Mesenteric fat pad (tissue), 1 donor: ENCODE measurements at places on chromosomes 2 and 18.

GRCh38 chr18:36496022-36496421, 198.5 kb downstream of the FHOD3 start:
- no peak for DNase-seq

DNA sequence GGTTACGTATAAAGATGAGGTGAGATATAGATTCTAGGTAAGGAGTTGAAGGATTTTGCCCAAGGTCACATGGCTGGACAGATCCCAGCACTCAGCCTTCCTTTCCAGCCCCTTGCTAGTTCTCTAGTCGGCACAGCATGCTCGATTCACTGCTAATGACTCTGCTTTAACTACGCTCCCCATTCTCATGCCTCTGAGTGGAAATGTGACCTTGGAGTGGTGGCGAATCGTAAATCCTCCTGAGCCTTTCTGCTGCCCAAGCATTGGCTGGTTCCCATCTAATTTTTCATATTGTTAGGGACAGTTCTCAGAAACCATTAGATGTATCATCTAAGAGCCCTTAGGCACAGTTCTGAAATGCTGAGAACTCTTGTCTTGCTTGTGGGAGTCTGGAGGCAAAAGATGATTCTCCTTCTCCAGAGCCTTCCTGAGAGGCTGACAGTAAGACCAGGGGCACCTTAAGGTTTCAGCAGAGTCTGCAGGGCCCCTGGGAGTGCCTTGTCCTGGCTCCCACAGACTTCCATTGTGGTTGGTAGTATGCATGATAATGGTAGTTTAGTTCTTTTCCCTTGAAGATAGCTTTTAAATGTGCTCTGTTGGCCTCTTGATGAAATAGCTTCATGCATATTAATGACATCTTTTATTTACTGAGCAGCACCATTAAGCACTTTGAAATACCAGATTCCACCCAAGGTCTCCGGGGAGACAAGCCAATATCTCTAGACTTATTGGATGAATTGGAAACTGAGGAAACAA, 377.8 kb upstream of the SLC14A2 start:
- no peak for DNase-seq

- DNase-seq, result no peak
Measured at GRCh38 chr2:207432453-207432852, 97.3 kb upstream of the CREB1 start.

DNA sequence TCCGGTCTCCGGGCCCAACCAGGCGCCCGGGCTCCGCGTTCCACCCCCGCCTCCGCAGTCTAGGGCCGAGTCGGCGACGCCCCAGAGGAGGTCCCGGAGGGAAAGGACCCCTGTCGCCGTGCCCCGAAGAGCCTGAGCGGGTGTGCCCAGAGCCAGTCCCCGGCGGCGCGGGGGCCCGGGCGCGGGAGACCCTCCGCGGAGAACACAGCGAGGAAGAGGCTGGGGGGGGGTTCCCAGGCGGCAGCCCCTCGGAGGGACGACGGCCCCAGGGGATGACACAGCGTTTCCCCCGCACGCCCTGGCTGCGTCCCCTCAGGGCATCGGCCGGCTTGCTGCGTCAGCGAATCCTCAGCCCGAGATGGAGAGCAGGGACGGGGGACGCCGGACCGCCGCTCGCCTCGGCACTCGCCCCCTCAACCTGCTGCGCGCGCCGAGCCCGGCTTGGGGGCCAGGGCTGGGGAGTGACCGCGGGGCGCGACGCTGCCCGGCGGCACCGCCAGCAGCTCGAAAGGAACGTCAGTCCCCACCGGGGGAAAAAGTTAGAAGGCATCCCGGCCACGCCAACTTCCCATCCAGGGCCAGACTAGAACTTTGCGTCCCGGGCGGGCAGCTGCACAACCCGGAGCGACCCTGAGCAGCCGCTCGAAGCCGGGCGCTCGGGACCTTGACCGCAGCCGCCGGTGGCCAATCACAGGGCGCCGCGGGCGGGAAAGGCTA, 711 bp downstream of the SFXN5 start:
- peak; percentile 91 for DNase-seq

- DNase-seq, result no peak
Measured at GRCh38 chr2:220847589-220847988, 724.5 kb downstream of the EPHA4 start.

- DNase-seq, result no peak
Measured at GRCh38 chr2:196743165-196743564, 56.3 kb downstream of the GTF3C3 start.

DNA sequence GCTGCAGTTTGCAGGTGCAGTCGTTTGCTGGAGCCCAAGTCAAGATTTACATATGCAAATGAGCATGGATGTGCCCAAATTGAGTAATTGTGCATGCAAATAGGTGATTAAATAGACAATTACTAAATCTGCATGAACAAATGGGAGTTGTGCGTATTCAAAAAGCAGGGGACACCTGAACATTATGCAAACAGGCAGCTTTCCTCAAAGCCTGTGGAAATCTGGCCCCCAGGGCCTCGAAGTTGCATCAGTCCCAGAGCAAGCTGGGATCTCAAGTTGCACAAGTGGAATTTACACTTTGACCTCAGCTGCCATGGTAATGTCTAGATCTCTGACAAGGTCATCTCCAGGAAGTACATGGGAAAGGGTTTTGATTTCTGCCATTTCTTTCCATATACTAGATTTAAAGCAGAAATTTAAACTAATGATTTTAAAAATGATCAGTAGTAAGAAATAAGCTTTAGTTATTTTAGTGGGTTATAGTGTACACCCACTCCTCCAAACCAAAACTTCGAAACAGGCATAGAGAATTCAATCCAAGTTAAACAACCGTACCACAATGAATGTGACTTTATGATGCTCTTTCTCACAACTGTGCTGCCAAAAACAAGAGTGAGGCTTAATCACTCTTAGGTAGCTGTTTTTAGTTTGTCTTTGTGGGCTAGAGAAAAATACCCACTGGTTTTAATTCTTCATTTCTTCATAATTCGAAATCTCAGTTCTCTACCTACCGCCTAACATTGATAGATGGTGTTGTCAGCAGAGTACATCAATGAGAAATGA, 110.7 kb downstream of the RND3 start:
- DNase-seq, result no peak

DNA sequence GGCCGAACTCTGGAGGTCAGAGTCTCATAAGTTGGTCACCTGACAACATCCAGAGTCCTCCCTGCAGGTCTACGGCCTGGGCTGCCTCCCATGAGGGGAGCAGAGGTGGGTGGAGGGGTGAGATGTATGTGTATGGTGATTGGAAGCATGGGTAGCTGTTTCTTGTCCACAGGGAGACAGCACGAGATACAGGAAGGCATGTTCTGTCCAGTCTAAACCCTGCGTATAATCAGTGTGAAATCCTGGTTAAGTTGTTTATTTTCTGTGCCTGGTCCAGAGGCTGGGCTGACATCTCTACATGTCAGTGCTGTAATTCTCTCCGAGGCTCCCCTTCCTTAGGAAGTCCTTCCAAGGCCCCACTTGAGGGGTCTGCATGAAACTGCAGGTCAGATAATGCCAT, 8.9 kb downstream of the TOGARAM2 start:
- DNase-seq, result no peak

GRCh38 chr2:71896385-71897136, 251.1 kb downstream of the CYP26B1 start:
- DNase-seq, result peak; percentile 59

DNA sequence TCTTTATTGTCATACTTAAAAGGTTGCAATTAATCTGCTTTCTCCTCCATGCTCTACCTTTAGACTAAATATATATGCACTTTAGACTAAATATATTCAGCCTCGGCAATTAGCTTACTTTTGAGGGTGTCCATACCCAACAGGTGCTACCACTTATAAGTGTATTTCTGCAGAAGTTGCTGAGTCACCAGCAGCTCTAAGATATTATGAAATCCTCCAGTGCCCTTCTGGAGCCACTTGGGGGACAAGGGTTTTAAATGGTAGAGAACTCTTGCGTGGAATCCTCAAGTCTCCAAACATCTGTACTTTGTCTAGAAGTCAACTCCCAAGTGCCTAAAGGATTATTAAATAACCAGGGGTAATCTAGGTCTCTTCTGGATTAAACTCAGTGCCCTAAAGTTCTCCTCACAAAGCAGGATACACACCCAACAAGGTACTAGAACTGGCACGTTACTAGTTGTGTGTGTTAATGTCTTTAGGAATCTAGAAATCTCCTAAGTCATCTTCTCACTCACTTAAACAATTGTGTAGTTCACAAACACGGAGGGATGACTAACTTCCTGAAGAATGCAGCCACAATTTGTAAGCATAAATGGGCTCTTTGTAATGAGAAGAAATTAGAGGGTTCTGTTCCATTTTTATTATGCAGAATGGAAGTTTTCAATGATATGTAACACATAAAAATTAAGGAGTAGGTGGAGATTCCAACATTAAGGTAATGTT, 159.7 kb downstream of the CD226 start:
- no peak for DNase-seq

DNA sequence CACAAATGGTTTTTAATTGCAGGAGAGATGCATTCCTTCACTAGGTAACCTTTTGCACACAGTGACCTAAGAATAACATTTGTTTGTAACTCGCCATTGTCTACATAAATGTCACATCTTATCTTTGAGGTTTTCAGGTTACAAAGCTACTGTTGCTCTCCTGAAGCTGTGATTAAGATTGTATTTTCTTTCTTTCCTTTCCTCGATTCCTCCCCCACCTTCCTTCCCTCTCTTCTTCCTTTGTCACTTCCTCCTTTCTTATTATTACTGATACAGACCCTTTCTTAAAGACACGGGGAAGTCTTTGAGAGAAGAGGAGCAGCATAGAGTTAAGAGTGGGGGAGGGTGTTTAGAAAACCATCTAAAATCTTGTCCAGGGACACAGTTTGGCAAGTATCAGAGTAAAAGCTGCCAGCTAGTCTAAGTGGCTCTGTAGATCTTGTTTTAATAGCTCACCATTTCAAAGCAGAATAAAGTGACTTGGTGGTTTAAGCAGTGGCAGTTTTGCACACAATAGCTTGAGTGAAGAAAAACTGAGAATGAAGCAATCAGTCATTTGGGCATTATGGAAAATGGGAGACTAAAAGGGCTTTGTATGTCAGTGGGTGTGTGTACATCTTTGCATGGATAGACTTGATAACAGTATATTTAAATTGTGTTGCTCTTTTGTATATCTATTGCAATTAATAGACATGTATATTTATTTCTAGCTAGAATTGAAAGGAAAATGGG, 10.9 kb downstream of the CERS6 start:
- no peak for DNase-seq
